ENCODE measurements at places on chromosomes 5 and 9.

DNA sequence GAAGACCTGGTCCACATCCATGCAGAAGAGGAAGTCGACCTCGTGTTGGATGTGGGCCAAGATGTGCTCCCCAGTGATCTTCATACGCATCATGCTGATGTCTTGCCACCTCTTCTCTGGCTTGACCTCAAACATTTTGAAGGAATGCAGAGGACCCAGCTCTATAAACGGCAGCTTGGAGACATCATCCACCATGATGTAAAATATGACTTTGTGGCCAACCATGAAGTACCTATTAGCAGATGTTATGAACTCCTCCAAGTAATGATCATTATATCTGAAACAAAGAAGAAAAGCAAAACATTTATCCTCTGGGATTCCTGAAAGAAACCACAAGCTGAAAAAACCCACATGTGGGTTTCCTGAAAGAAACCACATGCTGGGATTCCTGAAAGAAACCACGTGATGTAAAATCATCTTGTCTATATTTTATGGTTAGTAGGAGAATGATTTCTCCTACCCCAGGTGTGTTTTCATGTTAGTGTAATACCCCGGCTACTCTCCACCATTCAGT, 52.3 kb downstream of the GGTA1 start:
- DNase-seq: peak; percentile 60

DNA sequence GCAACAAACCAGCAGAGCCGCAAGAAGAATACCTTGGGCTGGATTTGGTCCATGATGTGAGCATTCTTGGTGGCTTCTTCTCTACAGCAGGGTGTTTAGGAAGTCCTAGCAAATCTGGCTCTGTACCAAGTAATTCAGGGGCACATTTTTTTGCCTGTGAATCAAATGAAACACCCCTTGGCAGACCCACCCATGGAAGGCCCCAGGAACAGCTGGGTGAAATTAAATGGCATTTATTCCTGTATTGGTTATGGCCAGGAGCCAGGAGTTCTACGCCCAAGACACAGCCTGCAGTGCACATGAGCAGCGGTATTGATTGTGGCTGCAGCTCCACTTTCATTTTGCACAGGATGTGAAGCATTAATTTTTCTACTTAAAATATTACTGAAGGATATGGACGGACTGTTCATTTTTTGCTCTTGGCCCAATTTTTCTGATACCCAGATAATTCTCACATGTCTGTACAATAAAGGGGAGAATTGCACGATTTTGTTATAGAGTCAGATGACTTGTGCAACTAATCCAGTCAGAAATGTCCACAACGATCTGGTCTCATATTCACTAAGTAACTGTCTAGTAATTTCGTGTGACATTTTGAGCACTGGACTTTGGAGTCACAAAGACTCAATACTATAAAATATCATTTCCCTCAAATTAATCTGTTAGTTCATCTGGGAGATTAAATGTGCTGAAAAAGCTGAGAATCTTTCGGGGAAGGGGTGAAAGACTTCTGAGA, 120.7 kb upstream of the APC start:
- peak; percentile 30 for DNase-seq

GRCh38 chr5:73686912-73687311, 60.9 kb downstream of the ARHGEF28 start:
- DNase-seq: no peak

DNA sequence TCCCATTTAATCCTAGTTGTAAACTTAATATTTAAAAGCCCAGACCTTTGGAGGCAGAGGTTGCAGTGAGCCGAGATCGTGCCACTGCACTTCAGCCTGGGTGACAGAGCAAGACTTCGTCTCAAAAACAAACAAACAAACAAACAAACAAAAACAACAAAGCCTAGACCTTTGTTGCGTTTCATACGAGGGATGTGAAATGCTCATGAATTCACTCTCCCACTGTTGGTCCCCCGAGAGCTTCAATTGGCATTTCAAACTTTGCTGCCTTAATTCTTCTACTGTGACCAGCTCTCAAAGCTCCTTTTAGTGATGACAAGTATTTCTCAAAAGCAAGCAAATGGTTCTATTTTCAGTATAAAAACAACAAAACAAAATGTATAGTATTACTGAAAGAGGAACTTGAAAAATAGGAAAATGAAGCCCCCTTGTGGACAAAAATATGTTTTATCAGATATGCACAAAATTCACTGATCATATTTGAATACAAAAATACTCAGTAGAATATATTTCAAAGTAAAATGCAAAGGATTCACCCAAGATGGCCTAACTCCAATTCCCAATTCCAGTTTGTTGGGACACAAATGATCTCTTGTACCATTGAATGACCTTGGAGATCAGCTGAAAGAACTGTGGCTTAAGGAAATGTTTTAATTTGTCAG, 140.4 kb downstream of the ESM1 start:
- DNase-seq: peak; percentile 24

DNA sequence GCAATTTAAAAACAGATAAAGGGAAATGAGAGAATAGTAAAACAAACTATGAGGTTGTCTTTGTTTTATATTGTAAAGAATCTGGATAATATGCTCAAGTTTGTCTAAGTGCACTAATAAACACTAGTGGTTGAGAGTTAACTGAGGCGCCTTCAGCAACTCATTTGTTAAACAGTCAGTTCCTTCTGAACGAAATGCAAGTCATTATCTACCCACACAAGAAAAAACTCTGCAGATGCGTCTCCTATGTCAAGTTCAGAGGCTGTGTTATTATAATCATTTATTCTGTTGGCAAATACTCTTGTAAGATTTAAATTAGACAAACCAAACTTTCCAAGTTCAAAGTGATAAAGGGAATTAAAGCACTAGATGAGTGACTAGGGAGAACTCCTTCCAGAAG, 20.3 kb upstream of the PCA3 start:
- no peak for DNase-seq

GRCh38 chr5:134019636-134020035, 14.9 kb upstream of the VDAC1 start:
- DNase-seq: no peak

GRCh38 chr5:41670854-41671479, 160.6 kb upstream of the PLCXD3 start:
- DNase-seq: no peak

GRCh38 chr9:22898591-22898990, 452.0 kb downstream of the DMRTA1 start:
- no peak for DNase-seq

GRCh38 chr5:3352711-3353110, 242.9 kb upstream of the IRX1 start:
- no peak for DNase-seq

- peak; percentile 75 for DNase-seq
These were observed 1.1 kb downstream of the MAMDC2 start for GRCh38 chr9:70044490-70045307.

DNA sequence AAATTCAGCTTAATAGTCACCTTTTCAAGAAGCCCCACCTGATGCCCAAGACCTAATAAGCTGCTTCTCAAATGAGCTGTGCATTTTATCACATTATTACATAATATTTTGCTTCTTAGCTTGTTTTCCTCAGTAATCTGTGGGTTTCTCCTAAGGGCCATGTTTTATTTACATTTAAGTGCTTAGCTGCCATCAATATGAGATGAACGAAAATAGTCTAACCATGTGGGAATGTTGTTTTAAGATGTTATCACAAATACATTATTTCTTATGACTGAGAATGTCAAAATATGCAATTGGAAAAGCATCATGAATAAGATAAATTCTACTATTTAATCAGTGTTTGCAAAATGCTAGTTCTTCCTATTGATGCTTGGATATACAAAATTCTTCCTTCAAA, 10.1 kb downstream of the ARRDC3 start:
- DNase-seq: no peak

All from AG20443 (cell line).